ENCODE measurements at places on chromosomes 2 and 18. TPM values are rescaled to one million over a fixed set of nuclear protein-coding genes. Genes with fewer than 3 reads are reported as not detected.

The NEDD4L gene
- 41.0 TPM for total RNA-seq

The RRM2 gene
- total RNA-seq, result 9.3 TPM

The IL1F10 gene
- not detected for total RNA-seq

The ARHGEF4 gene
- 0.49 TPM for total RNA-seq

The ITGAV gene
- 16.3 TPM for total RNA-seq

The DNER gene
- total RNA-seq, result not detected

The SRSF7 gene
- 41.1 TPM for total RNA-seq

GRCh38 chr2:231542136-231542535, 11.9 kb upstream of the NMUR1 start:
- H3K27me3 ChIP-seq, result no peaks in the 10 kb centered on the region
- no peak for DNase-seq
- H3K4me1 ChIP-seq, result no peaks in the 10 kb centered on the region
- H3K27ac ChIP-seq, result no peak overlapping the region
- H3K4me3 ChIP-seq, result no peak overlapping the region

GRCh38 chr2:177717831-177718618, 325.5 kb downstream of the AGPS start:
- no peaks in the 10 kb centered on the region for H3K36me3 ChIP-seq
- H3K27me3 ChIP-seq, result no peaks in the 10 kb centered on the region
- DNase-seq, result no peak

DNA sequence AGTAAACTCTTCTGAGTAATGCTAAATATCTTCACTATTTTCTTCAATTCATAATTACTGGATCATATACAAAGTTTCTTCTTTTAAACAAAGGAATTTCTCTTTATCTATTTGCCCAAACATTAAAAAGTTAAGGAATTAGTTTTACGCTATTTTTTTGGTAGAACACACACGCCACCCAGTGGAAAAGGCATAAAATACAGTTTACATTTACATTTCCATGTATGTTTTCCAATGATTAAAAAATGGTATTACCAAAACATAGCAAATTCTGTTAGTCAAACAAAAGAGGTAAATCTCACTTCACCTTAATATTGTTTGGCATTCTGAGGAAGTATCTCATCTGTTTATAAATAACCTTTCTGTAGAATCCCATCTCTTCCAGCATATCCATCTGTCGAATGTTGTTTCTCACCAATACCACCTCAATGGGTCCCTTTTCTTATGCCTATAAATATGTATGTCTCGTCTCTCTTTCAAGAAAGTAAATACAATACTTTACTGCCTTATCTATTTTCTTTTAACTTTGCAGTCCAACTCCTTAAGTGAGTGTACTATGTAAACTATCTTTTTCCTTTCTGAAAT, 7.2 kb downstream of the BOLL start:
- H3K27me3 ChIP-seq, result no peaks in the 10 kb centered on the region
- DNase-seq, result no peak

DNA sequence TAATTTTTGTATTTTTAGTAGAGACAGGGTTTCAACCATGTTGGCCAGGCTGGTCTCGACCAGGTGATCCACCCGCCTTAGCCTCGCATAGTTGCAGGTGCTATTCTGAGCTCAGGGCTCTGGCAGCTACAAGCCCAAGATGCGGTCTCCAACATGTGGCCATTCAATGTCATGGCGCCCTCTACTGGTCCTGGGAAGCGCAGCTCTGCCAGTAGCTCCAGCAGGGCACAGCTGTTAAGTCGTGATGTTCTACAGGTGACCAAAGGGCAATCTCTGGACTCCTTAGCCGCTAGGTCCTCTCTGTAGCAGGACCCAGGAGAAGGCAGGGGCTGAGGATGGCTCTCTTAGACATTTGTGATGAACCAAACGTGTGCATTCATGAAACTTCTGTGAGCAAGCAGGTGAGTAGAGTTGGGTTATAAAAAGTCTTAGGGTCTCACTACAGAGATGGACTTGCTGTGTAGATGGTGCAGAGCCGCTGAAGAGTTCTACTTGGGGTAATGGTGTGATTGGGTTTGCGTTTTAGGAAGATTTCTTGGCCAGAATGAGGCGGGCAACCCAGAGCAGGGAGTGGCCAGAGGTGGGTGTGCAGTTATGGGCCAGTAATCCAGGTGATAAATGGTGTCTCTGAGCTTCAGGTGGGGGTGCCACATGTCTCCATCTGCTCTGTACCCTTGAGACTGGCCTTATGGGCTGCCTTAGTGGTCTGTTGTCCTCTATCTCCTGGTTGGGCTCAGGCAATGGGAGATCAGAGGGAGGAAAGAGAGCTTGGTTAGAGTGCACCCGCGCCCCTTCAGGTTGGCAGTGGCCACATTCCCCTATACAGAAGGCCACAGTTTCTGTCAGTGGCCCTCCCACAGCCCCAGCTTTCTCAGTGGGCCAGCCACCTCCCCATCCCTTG, 31.0 kb downstream of the IL37 start:
- no peaks in the 10 kb centered on the region for H3K27me3 ChIP-seq
- H3K27ac ChIP-seq, result no peak overlapping the region
- no peaks in the 10 kb centered on the region for H3K4me1 ChIP-seq
- H3K36me3 ChIP-seq, result no peaks in the 10 kb centered on the region
- H3K4me3 ChIP-seq, result no peak overlapping the region

DNA sequence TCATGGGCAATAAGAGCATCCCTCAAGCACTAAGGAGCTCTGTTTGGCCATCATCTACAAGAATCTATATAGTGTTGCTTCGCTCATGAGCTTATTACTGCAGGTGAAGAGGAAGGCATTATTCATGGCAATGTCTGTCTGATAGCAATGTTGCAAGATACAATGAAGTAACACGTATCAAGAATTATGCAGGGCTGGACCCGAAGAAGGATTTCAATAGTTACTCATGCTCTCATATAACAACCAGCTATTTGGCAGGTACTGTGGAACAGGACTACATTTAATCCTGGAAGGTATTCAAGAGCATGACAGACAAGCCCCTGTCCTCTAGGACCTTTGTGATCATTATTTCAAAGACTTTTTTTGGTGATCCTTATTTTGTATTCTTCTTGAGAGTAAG, 109.6 kb downstream of the LAMA3 start:
- no peaks in the 10 kb centered on the region for H3K27me3 ChIP-seq
- no peaks in the 10 kb centered on the region for H3K4me1 ChIP-seq
- DNase-seq, result no peak
- no peak overlapping the region for H3K4me3 ChIP-seq
- no peak overlapping the region for H3K27ac ChIP-seq

DNA sequence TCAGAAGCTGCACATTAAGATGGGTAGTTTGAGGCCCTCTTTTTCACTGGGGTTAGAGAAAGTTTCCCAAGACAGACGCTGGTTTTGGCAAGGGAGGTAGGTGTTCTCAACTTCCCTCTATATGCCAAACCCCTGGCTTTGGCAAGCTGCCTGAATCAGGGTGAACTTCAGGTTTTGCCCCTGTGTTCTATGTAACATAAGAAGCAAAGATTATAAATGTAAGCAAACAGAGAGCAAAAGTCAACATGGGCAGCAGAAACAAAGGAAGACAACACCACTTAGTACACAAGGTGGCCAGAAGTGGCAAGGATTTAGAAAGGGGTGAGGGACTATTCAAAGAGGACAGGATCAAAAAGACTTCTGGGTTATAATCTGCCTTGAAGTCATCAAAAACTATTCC, 70.5 kb upstream of the TFCP2L1 start:
- H3K27me3 ChIP-seq, result no peaks in the 10 kb centered on the region
- H3K4me1 ChIP-seq, result no peaks in the 10 kb centered on the region
- no peak overlapping the region for H3K4me3 ChIP-seq
- DNase-seq, result peak; percentile 42

- H3K27me3 ChIP-seq, result no peaks in the 10 kb centered on the region
- H3K27ac ChIP-seq, result peak overlapping the region; percentile 97
- H3K36me3 ChIP-seq, result peaks cover 5% of the 10 kb centered on the region
- peaks cover 28% of the 10 kb centered on the region for H3K4me1 ChIP-seq
Measured at GRCh38 chr2:240586919-240587800, 626 bp downstream of the CAPN10 start.

GRCh38 chr18:3388980-3389379, 61.0 kb upstream of the TGIF1 start:
- H3K36me3 ChIP-seq, result no peaks in the 10 kb centered on the region
- no peak overlapping the region for H3K27ac ChIP-seq
- no peak for DNase-seq
- peaks cover 6% of the 10 kb centered on the region for H3K4me1 ChIP-seq
- no peaks in the 10 kb centered on the region for H3K27me3 ChIP-seq

DNA sequence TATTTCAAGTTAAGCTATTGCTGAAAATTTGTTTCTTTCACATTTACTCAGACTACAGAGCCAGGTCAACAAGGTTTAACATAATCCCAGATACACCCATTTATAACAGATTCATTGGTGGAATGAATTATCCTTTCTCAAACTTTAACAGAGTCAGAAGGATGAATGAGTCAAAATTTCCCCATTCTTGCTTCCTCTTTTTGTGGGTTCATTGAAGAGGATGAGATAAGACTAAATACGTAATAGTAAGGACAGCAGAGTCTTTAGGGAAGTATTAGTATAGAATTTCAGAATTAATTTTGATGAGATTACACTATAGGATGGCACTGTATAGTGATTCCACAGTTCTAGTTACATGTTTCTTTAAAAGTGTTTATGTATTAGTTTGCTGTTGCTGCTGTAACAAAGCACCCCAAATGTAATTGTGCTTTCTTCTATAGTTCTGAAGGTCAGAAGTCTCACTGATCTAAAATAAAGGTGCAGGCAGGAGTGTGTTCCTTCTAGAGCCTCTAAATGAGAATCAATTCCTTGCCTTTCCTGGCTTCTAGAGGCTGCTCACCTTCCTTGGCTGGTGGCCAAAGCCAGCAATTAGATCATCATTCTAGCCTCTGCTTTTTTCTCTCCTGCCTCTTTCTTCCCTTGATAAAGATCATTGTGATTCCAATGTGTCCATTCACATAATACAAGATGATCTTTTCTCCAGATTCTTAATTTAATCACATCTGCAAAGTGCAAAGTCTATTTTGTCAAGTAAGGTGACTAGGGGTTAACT, 309.3 kb upstream of the PIK3C3 start:
- no peak overlapping the region for H3K4me3 ChIP-seq
- H3K36me3 ChIP-seq, result no peaks in the 10 kb centered on the region
- no peak overlapping the region for H3K27ac ChIP-seq
- no peaks in the 10 kb centered on the region for H3K4me1 ChIP-seq
- DNase-seq, result no peak

DNA sequence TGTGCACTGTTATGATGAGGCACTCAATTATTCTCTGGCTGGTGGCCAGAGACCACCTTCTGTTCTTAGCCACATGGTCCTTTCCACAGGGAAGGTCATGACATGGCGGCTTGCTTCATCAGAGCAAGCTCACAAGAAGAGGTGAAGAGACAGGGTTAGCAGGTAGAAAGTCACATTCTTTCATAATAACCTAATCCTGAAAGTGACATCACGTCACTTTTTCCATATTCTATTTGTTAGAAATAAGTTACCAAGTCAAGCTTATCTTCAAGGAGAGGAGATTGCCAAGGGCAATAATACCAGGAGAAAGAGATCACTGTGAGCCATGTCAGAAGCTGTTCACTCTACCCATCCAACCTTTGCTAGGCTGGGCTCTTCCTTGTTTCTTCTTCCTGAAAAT, 139.4 kb downstream of the OSR1 start:
- H3K4me1 ChIP-seq, result no peaks in the 10 kb centered on the region
- no peaks in the 10 kb centered on the region for H3K36me3 ChIP-seq
- DNase-seq, result no peak
- H3K4me3 ChIP-seq, result no peak overlapping the region
- H3K27ac ChIP-seq, result no peak overlapping the region
- H3K27me3 ChIP-seq, result no peaks in the 10 kb centered on the region

GRCh38 chr2:5479265-5479928, 212.8 kb upstream of the SOX11 start:
- H3K4me1 ChIP-seq, result no peaks in the 10 kb centered on the region
- no peak overlapping the region for H3K4me3 ChIP-seq
- no peak for DNase-seq
- H3K27me3 ChIP-seq, result no peaks in the 10 kb centered on the region

- no peaks in the 10 kb centered on the region for H3K4me1 ChIP-seq
- no peak overlapping the region for H3K27ac ChIP-seq
Measured at GRCh38 chr2:120860579-120860922, 124.9 kb downstream of the GLI2 start.

GRCh38 chr2:8819194-8819593, 18.2 kb downstream of the KIDINS220 start:
- H3K27ac ChIP-seq, result no peak overlapping the region
- peaks cover 27% of the 10 kb centered on the region for H3K4me1 ChIP-seq
- peaks cover 1% of the 10 kb centered on the region for H3K36me3 ChIP-seq
- H3K4me3 ChIP-seq, result no peak overlapping the region
- DNase-seq, result no peak
- no peaks in the 10 kb centered on the region for H3K27me3 ChIP-seq
